ENCODE measurements at places on chromosomes 6 and 20.

DNA sequence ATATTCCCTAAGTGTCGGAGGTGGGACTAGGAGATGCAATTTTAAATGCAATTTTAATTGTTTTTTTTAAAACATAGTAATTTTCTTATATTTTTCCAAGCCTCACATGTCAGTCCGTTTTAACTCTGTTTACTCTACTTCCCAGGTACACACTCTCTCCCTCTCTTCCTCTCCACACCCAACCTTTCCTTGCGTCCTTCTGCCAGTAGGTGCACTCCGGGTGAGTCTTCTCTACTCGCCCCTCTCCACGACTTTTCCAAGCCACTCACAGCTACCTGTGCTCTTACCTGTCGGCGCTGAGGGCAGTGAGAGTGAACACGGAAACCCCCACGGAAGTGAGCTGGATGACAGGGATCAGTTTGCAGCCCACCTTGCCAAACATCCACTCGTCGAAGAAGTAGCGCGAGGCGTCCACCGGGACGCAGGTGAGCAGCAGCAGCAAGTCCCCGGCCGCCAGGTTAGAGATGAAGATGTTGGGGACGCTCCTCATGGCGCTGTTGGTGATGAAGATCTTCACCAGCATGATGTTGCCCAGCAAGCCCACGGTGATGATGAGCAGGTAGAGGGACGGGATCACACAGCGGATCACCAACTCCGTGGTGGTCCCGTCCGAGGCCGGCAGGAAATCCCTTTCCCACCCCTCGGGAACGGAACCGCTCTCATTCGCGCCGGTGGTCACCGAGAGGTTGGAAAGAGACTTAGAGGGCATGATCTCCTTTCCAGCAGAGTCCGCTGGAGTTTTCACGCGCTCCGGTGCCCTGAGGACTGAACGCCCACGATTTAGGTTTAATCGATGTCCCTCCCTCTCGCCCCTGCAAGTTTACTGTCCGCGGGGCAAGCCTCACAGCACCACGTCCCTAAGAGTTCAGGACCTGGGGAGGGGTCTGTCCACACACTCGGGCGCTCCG lies 44.5 kb upstream of the GJE1 start:
- no peak for DNase-seq

GRCh38 chr6:18488526-18489270 lies 101.5 kb downstream of the RNF144B start:
- peak; percentile 82 for DNase-seq

DNA sequence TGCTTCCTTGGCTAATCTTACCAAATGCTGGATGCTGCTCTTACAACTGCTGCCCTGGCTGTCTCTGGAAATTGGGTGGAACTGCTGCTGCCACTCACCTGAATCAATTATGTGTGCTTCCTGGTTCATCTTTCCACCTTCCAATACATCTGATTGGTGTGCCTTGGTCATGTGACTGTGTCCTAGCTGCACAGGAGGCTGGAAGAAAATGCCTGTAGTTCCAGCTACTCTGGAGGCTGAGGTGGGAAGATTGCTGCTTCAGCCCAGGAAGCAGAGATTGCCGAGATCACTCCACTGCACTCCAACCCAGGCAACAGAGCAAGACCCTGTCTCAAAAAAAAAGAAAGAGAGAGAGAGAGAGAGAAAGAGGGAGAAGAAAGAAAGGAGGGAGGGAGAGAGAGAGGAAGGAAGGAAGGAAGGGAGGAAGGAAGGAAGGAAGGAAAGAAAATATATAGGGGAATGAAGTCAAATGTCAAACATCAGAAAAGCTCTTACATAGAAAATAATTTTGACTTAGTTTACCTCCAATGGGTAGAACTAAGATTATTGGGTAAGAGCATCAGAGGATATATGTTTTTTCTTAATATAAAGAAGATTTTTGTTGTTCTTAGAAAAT lies 14.1 kb upstream of the PPARD start:
- DNase-seq = no peak

DNA sequence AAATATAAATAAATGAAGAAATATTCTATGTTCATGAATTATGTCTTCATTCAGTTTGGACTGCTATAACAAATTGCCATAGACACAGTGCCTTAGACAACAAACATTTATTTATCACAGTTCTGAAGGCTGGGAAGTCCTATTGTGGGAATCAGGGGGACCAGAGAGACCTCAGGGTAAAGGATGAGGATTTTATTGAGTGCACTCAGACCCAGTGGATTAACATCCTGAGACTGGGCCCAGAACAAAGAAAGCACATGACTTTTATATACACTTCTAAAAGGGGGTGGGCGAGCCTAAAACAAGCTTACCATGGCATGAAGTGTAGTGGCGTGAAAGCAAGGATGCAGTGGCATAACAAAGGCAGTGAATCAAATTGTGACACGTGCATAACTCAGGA lies 26.9 kb upstream of the CBLN4 start:
- DNase-seq = peak; percentile 6

DNA sequence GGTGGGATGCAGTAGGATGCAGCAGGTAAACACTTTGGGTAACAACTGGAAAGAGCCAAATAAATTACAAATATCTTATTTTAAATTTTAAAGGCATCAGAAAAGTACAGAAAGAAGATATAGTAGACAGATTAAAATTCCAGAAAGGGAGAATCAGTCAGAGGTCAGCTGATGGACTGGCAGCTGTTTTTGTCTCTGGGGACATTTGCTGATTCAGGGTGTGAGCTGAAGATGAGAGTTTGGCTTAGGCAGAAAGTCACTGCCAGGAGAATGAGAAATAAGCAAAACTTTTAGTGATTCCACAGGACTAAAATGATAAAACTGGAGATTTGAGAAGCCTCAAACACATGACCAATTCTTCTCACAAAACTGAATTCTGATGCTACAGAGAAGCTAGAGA lies 39.5 kb downstream of the AHI1 start:
- no peak for DNase-seq

- no peak for DNase-seq
Observed at GRCh38 chr20:18778690-18779392, 34.7 kb upstream of the SCP2D1 start.
